ENCODE measurements at places on chromosomes 2 and 18. TPM values are rescaled to one million over a fixed set of nuclear protein-coding genes. Genes with fewer than 3 reads are reported as not detected.

DNA sequence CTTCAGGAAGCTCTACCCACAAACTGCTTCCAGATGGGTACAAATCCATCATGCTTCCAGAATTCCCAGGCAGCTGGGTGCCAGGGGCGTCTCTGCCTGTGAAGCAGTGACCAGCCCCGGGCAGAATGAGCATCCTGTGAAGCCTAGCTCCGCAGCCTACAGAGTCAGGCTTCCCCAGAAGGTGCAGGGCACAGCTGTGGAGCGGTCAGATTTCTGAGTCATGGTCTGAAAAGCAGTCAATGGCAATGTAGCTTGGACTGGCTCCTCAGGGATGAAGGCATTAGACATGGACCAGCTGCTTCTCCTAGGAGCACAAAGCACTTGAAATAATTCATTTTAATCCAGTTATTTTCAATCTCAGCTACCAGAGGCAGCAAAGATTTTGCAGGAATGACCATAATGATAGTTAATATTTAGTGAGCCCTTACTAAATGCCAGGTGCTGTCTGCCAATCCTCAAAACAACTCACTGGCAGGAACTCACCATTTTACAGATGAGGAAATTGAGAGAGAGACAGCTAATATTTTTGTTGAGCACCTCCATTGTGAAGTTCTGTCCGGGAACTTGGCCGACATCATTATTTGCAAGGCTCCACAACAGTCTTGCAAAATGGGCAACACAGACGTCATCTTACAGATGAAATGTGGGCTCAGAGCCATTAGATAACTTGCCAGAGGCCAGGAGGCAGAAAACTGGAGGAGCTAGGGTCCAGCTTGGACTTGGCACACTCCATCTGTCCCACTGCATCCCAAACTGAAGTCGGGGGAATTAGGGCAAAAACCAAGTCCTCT lies 31.7 kb downstream of the ACMSD start:
- H3K27me3 ChIP-seq, result no peaks in the 10 kb centered on the region
- no peaks in the 10 kb centered on the region for H3K4me1 ChIP-seq
- H3K4me3 ChIP-seq, result no peak overlapping the region
- DNase-seq, result no peak
- H3K36me3 ChIP-seq, result no peaks in the 10 kb centered on the region

GRCh38 chr18:75462178-75462832 lies 34.8 kb upstream of the SMIM21 start:
- H3K4me3 ChIP-seq, result no peak overlapping the region
- no peaks in the 10 kb centered on the region for H3K4me1 ChIP-seq
- peaks cover 12% of the 10 kb centered on the region for H3K27me3 ChIP-seq
- H3K27ac ChIP-seq, result no peak overlapping the region
- DNase-seq, result no peak
- peaks cover 4% of the 10 kb centered on the region for H3K36me3 ChIP-seq

DNA sequence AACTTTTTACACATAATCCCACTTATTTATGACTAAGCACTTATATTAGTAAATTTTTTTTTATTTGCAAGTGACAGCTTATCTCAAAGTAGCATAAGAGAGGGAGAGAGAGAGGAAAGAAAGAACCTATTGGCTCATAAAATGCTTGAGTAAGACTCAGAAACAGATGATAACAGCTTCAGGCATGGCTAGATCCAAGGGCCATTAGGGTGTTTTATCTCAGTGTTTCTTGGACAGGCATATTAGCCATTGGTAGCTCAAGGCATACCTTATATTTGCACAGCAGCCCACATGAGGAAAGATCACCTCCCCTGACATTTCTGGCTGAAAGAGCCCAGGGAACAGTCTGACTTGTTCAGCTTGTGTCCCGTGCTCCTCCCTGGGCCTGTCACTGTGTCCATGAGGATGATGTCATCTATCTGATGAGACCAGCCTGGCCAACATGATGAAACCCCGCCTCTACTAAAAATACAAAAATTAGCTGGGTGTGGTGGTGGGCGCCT lies 64.4 kb downstream of the IL1R2 start:
- H3K27ac ChIP-seq, result no peak overlapping the region
- H3K36me3 ChIP-seq, result no peaks in the 10 kb centered on the region
- H3K4me1 ChIP-seq, result peaks cover 28% of the 10 kb centered on the region
- H3K27me3 ChIP-seq, result no peaks in the 10 kb centered on the region
- DNase-seq, result no peak

- DNase-seq, result no peak
- H3K27ac ChIP-seq, result no peak overlapping the region
- no peak overlapping the region for H3K4me3 ChIP-seq
- H3K27me3 ChIP-seq, result no peaks in the 10 kb centered on the region
- no peaks in the 10 kb centered on the region for H3K36me3 ChIP-seq
Measured at GRCh38 chr2:55106148-55106547, 55.9 kb upstream of the RTN4 start.

DNA sequence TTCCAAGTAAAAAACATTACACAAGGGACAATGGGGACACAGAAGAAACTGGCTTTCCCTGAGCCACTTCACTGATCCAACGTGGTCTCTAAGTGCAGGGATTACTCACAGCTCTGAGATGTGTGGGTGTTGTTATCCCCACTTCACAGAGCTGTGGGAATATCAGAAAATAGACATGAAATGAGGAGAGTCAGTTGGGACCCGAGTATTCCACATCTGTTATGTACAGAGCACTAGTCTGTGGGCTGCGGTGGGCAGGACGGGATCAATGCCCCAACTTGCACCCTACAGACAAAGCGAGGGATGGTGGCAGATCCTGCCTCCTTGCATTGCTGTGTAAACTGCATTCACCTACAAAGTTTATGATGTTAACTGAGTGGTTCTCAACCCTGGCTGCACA lies 11.7 kb downstream of the LAMA1 start:
- H3K4me3 ChIP-seq, result no peak overlapping the region
- DNase-seq, result no peak
- no peaks in the 10 kb centered on the region for H3K36me3 ChIP-seq
- no peaks in the 10 kb centered on the region for H3K4me1 ChIP-seq
- H3K27me3 ChIP-seq, result no peaks in the 10 kb centered on the region

GRCh38 chr2:228253752-228254151 lies 72.3 kb upstream of the SPHKAP start:
- no peaks in the 10 kb centered on the region for H3K27me3 ChIP-seq
- no peak overlapping the region for H3K27ac ChIP-seq
- H3K4me3 ChIP-seq, result no peak overlapping the region
- no peaks in the 10 kb centered on the region for H3K36me3 ChIP-seq
- no peaks in the 10 kb centered on the region for H3K4me1 ChIP-seq

- DNase-seq, result no peak
- no peaks in the 10 kb centered on the region for H3K36me3 ChIP-seq
- no peaks in the 10 kb centered on the region for H3K4me1 ChIP-seq
- no peak overlapping the region for H3K27ac ChIP-seq
Measured at GRCh38 chr2:236120141-236120601, 48.0 kb downstream of the GBX2 start.

- DNase-seq, result no peak
- H3K27me3 ChIP-seq, result no peaks in the 10 kb centered on the region
- H3K4me3 ChIP-seq, result peak overlapping the region; percentile 54
- no peaks in the 10 kb centered on the region for H3K36me3 ChIP-seq
Measured at GRCh38 chr2:196195302-196195701, 23.9 kb upstream of the STK17B start.

DNA sequence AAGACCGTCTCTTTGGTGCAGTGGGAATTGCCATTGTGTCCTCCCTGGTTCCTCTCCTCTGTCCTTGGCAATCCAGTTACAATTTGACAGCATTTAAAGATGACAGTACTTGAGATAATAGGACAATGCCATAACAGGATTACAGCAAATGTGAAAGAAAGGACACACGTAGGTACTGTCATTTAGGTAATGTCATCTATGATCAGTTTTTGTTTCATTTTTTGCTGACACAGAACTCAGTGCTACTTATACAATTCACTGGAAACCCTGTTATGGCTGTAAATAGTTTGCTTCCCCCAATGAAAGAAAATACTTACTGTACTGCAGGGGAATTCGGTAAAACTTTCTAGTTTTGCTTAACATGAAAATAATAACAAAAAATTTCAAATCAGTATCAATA lies 65.2 kb downstream of the BCL11A start:
- peaks cover 7% of the 10 kb centered on the region for H3K27me3 ChIP-seq
- H3K4me1 ChIP-seq, result no peaks in the 10 kb centered on the region
- DNase-seq, result no peak
- no peaks in the 10 kb centered on the region for H3K36me3 ChIP-seq
- no peak overlapping the region for H3K4me3 ChIP-seq
- H3K27ac ChIP-seq, result no peak overlapping the region

DNA sequence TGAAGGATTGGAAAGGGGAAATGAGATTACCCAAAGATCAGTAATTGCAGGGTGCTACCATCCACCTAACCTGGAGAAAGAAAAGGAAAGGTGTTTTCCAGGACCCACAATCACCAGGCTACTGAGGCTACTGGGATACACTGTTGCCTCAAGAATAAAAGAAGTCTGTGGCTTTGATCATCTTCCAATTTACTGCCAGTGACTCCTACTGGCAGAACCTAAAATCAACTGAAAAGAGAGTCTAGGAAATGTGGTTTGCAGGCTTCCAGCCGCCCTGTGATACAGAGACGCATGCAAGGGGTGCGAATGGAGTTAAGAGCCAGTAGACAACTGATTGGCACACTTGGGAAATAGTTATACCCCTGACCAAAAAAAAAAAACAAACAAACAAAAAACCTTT lies 16.6 kb upstream of the TTL start:
- H3K27me3 ChIP-seq, result peaks cover 8% of the 10 kb centered on the region
- H3K4me3 ChIP-seq, result no peak overlapping the region
- no peak for DNase-seq
- no peak overlapping the region for H3K27ac ChIP-seq

GRCh38 chr2:68203587-68203986 lies 45.9 kb downstream of the PNO1 start:
- H3K4me1 ChIP-seq, result peaks cover 72% of the 10 kb centered on the region
- no peaks in the 10 kb centered on the region for H3K27me3 ChIP-seq
- peak overlapping the region; percentile 84 for H3K27ac ChIP-seq
- H3K36me3 ChIP-seq, result peaks cover 2% of the 10 kb centered on the region
- peak overlapping the region; percentile 51 for H3K4me3 ChIP-seq

DNA sequence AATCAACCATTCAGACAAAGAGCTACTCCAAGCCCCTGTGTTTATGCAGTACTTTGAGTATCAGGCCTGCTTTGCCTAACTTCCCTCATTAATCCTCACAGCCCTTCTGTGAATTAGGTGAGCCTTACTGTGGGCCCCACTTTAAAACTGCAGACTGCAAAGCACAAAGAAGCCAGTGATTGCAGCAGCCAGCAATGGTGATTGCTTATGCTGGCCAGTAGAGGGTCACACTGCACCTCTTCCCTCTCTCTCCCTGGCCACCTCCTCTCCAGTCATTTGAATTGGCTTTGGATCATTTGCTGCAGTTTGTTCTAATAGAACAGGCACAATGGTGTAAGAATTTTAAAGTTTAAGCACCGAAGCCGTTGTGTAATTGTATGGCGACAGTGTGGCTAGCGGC lies 229.9 kb downstream of the AGPS start:
- H3K27me3 ChIP-seq, result peaks cover 6% of the 10 kb centered on the region

DNA sequence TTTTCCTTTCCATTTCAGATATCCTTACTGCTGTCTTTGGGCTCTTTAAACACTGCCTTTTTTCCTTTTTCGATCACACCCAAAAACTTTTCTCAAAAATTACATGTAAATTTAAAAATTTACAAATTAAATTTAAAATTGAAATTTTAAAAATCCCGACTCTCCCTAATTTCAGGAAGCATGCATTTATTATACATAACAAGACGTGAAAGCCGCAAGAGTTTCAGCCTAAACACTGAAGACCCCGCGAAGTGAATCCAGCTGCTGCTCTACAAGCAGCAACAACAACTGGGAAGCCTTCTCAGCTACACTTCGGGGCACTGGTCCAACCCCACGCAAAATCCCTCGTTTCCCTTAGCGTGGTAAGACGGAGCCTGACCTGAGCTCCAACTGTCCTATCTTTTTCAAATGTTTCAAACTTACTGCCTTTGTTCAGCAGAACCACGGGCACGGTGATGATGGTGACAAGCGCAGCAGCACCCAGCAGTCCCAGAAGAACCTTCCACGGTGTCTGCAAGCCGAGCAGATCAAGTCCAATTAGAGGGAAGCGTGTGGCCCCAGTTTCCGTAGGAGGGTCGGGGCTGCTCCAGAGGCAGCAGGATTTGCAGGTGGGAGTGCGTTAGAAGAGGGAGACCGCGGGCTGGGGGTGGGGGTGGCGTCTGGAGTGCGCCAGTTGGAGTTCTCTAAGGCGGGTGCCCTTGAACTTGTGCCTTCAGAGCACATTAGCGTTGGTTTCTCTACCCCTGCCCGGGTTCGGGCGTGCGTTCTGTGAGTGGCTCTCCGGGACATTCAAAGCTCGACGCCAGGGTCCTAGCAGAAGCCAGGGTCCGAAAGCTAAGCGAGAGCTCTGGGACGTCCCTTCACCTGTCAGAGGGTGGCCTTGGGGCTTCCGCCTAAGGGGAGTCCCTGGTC lies 783 bp downstream of the DPP4 start:
- peak; percentile 29 for DNase-seq
- H3K36me3 ChIP-seq, result peaks cover 24% of the 10 kb centered on the region
- H3K27me3 ChIP-seq, result no peaks in the 10 kb centered on the region
- H3K27ac ChIP-seq, result peak overlapping the region; percentile 82

GRCh38 chr2:1518867-1519530 lies 105.7 kb downstream of the TPO start:
- H3K27me3 ChIP-seq, result no peaks in the 10 kb centered on the region
- H3K4me1 ChIP-seq, result peaks cover 24% of the 10 kb centered on the region
- H3K4me3 ChIP-seq, result no peak overlapping the region
- no peak for DNase-seq

GRCh38 chr2:230230087-230230486 lies 4.6 kb downstream of the SP140 start:
- peaks cover 48% of the 10 kb centered on the region for H3K36me3 ChIP-seq
- DNase-seq, result no peak
- peaks cover 64% of the 10 kb centered on the region for H3K4me1 ChIP-seq
- H3K27ac ChIP-seq, result peak overlapping the region; percentile 64
- peak overlapping the region; percentile 65 for H3K4me3 ChIP-seq

The WDFY1 gene
- 50.1 TPM for total RNA-seq

The CHAC2 gene
- total RNA-seq, result 13.2 TPM

The IL1F10 gene
- not detected for total RNA-seq

The ALPG gene
- total RNA-seq, result not detected

The COPS8 gene
- total RNA-seq, result 66.8 TPM

The SCTR gene
- not detected for total RNA-seq

The RIT2 gene
- not detected for total RNA-seq

The LRP1B gene
- not detected for total RNA-seq
